ACHN (cell line): ENCODE measurements at places on chromosomes 2 and 18.

- DNase-seq = no peak
These were observed 39.1 kb downstream of the CUL3 start for GRCh38 chr2:224545884-224546644.

DNA sequence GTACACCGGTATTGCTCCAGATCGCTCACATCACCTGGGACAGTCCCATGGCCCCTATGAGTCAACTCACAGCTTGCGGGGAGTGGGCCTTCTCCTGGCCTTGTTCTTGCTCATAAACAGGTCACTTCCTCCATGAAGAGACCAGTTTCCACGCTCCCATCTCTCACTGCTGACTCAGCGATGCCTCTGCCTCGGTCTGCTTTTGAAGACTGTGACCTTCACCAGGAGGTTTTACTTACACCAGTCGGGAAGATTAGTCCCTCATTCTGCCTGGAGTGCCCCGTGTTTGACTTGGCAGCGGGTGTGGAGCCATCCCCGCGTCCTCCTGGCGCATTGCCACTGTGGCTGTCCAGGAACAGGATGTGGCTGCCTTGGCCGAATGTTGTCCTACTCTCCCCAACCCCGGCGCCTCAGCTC, 159.8 kb downstream of the RHBDD1 start:
- DNase-seq = peak; percentile 33

DNA sequence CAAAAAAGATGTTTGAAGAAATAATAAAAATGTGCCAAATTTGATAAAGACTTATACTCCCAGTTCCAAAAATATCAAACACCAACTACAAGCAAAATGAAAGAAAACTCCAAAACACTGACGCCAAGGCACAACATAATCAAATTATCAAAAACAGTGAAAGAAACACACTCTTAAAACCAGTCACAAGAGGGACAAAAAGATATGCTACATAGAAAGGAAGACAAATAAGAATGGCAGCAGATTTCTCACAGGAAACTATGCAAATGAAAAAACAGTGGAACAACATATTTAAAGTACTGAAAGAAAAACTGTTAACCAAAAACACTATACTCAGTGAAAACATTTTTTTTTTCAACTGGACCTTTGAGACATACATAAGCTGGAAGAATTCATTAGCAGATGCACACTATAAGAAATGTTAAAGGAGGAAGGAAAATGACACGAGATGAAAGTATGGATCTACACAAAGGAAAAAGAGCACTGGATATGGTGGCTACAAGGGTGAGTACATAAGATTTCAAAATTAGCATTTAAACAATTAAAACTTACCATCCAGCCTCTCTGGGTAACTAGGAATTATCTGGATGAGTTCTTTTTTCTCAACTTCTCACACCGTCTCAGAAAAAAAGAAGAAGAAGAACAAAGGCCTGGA, 94.0 kb upstream of the ACVR1C start:
- peak; percentile 40 for DNase-seq

GRCh38 chr2:74824679-74825078, 9.2 kb upstream of the HK2 start:
- no peak for DNase-seq

- DNase-seq = peak; percentile 90
These were observed 222.5 kb upstream of the COPS8 start for GRCh38 chr2:236862961-236863728.

GRCh38 chr18:37435996-37436395, 129.6 kb downstream of the CELF4 start:
- DNase-seq = peak; percentile 11

- DNase-seq = no peak
These were observed 15.7 kb downstream of the NDUFV2 start for GRCh38 chr18:9117980-9118841.

DNA sequence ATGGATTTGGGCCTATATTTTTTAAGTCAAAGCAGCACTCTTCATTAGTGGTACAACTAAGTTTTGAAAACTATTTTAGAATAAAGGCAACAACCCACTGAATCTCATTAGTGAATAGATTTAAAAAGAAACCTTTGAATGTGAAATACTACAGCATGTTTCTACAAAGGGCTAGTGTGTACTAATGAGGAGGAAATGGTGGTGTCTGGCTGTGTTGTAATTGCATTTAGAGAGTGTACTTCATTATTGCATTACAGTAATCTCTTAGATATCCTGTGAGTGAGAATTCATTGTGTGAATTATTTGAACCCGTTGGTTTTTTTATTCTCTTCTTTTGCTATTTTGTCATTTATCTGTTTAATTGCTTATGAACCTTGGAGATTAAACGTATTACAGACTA, 575.4 kb upstream of the FAM98A start:
- DNase-seq = no peak

DNA sequence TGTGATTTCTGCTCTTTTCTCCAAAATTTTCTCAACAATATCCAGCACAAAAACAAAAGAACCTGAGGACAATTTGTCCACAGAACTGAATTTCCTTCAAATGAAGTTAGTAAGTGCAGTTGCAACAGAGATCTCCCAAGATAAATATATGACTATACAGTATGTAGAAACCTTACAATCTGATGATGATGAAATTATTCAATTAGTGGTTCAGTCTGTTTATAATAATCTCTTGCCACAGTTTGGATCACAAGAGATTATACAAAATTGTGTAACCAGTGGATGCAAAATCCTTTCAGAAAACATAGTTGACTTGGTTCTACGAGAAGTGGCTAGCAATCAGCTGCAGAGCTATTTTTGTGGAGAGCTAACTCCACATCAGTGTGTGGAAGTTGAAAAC, 68.7 kb downstream of the FSIP2 start:
- DNase-seq = no peak

DNA sequence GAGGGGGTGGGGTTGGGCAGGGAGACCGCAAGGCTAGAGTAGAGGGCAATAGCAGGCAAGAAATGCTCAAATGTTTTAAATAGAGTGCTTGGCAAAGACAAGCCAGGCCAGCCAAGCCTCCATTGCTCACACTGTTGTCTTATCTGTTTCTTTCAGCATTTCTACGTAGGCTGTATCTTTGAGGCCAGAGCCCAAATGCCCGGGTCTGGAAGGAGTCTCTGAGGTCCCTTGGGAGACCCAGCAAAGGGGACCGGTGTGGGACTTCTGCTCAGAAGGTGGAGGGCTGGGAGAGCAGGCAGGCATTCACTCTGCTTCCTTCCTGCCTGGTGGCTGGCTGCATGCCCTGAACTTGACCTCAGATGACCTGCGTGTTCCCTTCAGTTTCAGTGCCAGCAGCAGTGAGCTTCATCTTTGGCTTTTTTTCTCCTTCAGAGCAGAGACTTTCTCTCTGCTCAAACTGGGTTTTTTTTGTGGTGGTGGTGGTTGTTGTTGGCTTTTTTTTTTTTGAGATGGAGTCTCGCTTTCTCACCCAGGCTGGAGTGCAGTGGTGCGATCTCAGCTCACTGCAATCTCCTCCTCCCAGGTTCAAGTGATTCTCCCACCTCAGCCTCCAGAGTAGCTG, 13.7 kb upstream of the TET3 start:
- DNase-seq = no peak

GRCh38 chr18:50696436-50696835, 123.4 kb downstream of the MRO start:
- no peak for DNase-seq

GRCh38 chr18:13211534-13211933, 7.0 kb upstream of the LDLRAD4 start:
- no peak for DNase-seq

DNA sequence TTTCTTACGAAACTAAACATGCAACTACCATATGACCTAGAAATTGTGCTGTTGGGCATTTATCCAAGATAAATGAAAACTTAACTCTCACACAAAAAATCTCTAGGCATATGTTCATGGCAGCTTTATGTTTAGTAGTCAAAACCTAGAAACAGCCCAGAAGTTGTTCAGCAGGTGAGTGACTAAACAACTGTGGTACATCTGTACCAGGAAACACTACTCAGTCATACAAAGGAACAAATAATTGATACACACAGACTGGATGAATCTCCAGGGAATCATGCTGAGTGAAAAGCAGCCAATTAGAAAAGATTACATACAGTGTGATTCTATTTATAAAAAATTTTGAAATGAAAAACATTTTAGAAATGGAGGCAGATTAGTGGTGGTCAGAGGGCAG, 29.3 kb downstream of the DYNC2LI1 start:
- DNase-seq = no peak

GRCh38 chr2:181605889-181606837, 50.7 kb downstream of the CERKL start:
- DNase-seq = no peak

- DNase-seq = no peak
These were observed 613.1 kb downstream of the ZEB2 start for GRCh38 chr2:143906850-143907249.

DNA sequence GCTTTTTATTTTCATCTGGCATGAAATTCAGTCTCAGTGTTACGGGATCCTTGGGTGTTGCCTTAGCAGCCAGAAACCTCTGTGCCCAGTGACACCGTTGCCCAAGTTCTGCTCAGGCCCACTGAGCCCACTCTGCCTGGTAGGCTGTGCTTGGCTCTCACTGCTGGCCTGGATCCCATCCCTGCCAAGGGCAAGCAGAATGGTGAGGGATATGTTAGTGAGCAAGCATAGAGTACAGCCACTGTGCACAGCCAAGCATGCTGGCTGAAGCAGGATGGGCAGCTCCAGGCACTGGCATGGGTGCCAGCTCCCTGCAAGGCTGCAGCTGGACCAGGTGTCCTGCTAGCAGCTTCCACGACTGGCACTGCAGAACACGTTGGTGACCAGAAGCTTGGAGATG, 194.7 kb upstream of the TFPI start:
- no peak for DNase-seq

GRCh38 chr2:238986491-238987351, 138.8 kb downstream of the TWIST2 start:
- no peak for DNase-seq

- no peak for DNase-seq
These were observed 22.8 kb upstream of the MYO3B start for GRCh38 chr2:170155022-170155722.

GRCh38 chr18:36511791-36512352, 214.4 kb downstream of the FHOD3 start:
- DNase-seq = no peak

GRCh38 chr2:221810245-221810644, 238.1 kb upstream of the EPHA4 start:
- no peak for DNase-seq

DNA sequence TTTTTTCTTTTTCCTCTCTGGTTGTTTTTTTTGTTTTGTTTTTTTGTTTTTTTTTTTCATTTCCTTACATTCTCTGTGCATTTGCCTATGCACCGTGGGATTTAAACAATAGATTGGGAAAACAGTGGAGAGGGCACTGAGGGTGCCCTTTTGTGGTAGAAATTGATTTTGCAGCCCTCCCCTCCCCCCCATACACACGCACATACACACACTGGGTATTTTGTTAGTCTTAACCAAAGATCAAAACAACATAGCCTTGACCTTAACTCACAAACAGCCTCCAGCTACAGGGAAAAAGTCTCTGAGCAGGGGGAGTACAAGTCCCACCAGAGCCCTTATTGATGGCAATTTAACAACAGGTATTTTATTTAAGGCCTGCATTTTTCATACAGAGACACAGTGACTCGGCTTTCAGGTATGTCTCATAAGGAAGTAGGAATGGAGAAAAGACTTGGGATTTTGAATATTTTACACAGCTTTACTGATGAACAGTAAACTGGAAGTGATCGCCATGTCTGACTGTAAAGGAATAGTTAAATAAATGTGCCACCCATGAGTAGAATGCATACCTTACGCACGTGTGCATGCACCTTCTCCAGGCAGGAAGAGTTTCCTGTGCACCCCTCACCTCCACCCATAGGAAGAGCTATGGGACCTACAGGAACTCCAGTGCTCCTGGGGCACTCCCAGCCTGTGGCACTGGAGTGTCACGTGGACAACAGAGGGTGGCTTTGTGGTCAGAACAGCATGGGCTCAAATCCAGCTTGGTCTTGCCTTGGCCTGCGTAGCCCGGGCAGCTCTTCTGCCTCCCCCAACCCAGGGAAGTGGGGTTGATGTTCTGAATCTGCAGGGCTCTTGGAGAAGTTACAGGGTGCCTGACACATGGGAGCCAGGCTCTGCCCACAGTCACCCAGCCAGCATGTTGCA, 266.4 kb downstream of the ANAPC1 start:
- peak; percentile 47 for DNase-seq

DNA sequence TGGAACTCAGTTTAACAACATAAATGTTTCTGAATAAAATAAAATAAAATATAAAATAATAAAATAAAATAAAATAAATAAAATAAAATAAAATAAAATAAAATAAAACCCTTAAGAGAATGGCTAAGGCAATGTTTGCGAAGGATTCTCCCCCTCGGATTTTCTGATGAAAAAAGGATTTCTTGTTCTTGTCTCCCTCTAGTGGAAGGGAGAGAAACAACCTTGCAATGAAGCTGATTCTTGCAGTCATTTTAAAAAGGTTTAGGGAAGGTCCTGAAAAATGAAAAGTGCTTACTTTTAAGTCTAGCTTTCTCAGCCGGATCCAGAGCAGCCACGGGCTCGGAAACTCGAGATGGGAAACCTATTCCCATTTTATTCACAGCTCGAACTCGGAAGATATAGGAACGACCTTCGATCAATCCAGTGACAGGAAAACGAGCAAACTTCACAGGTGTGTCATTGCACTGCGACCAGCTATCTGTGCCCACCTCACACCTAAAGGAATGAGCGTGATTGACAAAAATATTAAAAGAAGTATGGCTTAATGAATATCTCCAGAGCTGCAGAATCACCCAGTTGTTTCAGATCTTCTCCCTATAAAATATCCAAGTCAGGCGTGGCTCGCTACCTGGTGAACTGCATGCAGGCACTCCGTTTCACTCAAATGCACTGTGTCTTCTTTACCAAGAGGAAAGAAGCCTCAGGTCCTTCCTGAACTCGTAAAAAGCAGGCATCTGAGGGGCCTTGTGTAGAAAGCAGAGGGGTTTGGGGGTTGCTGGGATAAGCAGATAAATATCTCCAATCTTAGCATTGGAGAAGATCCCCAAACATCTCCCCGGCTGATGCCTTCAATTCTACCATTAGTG, 68.1 kb downstream of the MYOM1 start:
- peak; percentile 38 for DNase-seq

DNA sequence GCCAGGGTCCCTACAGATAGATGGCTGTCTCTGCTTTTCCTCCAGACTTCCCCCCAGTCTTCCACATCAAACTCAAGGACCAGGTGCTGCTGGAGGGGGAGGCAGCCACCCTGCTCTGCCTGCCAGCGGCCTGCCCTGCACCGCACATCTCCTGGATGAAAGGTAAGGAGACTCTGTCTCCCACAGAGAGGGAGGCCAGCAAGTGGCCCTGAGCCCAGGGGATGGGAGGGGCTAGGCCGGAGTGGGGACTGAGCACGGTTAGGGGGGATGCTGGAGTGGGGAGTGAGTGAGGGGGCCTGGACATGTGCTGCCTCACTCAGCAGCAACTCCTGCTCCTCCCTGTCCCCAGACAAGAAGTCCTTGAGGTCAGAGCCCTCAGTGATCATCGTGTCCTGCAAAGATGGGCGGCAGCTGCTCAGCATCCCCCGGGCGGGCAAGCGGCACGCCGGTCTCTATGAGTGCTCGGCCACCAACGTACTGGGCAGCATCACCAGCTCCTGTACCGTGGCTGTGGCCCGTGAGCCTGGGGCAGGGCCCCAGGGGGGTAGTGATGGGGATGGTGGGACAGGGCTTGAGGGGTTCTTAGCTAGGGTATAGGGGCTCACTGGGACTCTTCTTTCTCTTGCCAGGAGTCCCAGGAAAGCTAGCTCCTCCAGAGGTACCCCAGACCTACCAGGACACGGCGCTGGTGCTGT, 10.4 kb upstream of the GMPPA start:
- DNase-seq = no peak
